ENCODE measurements at places on chromosomes 7 and 10. TPM values are rescaled to one million over a fixed set of nuclear protein-coding genes. Genes with fewer than 3 reads are reported as not detected.

The UNC5B gene
- 3.0 TPM for total RNA-seq

The MMP21 gene
- total RNA-seq = not detected

GRCh38 chr10:71314028-71314693, 4.9 kb upstream of the SLC29A3 start:
- DNase-seq = no peak
- H3K27me3 ChIP-seq = no peaks in the 10 kb centered on the region
- H3K4me1 ChIP-seq = peaks cover 32% of the 10 kb centered on the region
- H3K4me3 ChIP-seq = no peak overlapping the region

DNA sequence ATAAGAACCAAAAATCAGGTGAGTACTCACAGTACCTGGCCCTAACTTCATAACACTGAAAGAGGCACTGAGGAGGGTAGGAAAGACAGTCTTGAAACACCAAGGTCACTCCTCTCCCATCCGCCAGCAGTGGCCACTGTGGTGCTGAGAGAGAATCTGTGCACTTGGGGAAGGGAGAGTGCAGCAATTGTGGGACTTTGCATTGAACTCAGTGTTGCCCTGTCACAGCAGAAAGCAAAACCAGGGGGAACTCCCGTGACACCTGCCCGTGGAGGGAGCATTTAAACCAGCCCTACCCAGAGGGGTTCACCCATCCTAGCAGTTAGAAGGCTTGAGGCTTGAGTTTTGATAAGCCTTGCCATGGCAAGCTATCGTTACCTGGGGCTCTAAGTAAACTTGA, 35.2 kb upstream of the MAP3K8 start:
- H3K36me3 ChIP-seq = no peaks in the 10 kb centered on the region
- no peak overlapping the region for H3K4me3 ChIP-seq
- H3K4me1 ChIP-seq = no peaks in the 10 kb centered on the region
- H3K27ac ChIP-seq = no peak overlapping the region

DNA sequence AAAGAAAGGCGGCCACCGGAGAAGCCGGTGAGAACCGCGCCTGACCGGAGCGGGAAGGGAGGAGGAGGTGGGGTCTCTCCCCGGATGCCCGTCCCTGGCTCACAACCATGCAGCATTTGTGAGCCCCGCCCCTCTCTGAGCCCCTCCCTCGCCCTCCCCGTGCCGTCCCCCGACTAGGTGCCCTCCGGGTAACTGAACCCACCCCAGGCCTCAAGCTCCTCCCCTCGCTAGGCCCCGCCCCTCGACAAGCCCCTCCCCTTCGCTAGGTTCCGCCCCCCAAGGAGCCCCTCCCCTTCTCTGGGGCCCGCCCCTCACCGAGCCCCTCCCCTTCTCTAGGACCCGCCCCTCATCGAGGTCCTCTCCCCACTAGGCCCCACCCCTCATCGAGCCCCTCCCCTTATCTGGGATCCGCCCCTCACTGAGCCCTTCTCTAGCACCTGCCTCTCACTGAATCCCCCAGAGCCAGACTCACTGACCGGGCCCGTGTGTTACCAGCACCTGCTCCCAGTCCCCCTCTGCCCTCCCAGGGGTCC, 42.2 kb upstream of the HSPB1 start:
- no peak overlapping the region for H3K27ac ChIP-seq
- peaks cover 6% of the 10 kb centered on the region for H3K4me1 ChIP-seq
- no peaks in the 10 kb centered on the region for H3K36me3 ChIP-seq
- no peak for DNase-seq
- peak overlapping the region; percentile 37 for H3K4me3 ChIP-seq
- H3K27me3 ChIP-seq = peaks cover 15% of the 10 kb centered on the region

GRCh38 chr10:58810751-58811150, 298.1 kb downstream of the BICC1 start:
- no peak overlapping the region for H3K27ac ChIP-seq
- DNase-seq = no peak
- H3K4me1 ChIP-seq = peaks cover 4% of the 10 kb centered on the region
- H3K27me3 ChIP-seq = no peaks in the 10 kb centered on the region
- H3K4me3 ChIP-seq = no peak overlapping the region
- H3K36me3 ChIP-seq = no peaks in the 10 kb centered on the region

DNA sequence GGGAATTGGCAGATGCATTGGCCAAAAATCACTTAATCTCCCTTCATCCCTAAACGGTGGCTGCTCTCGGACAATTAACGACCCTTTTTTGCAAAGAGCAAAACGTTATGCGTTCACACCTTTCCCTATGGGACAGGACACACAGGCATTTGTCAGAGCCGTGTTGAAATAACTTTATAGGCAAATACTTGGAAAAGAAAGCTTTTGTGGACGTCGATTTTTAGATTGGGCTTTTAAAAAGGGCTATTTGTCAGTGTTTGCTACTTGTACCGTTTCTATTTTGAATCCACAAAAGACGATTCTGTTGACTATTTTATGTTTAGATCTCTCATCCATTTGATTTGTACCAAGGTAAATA, 245.6 kb downstream of the SLC25A13 start:
- peaks cover 9% of the 10 kb centered on the region for H3K4me1 ChIP-seq
- H3K27ac ChIP-seq = no peak overlapping the region
- peak overlapping the region; percentile 55 for H3K4me3 ChIP-seq
- H3K27me3 ChIP-seq = no peaks in the 10 kb centered on the region

The HOXA7 gene
- 1.7 TPM for total RNA-seq

The SEMA3C gene
- total RNA-seq = 152 TPM

DNA sequence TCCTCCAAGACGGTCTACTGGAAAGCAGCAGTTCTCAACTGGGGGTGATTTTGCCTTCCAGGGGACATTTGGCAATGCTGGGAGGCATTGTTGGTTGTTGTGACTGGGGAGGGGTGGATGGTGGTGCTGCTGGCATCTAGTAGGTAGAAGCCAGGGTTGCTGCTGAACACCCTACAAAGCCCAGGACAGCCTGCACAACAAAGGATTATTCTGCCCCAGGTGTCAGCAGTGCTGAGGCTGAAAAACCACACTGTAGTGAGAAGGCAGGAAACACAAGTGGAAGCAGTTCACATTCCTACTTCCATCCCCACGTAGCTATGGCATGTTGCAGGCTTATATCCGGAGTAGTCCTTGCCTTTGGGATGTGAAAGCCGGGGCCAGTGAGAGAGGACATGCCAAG, 86.9 kb downstream of the AOAH start:
- no peak overlapping the region for H3K4me3 ChIP-seq
- no peaks in the 10 kb centered on the region for H3K4me1 ChIP-seq
- no peaks in the 10 kb centered on the region for H3K36me3 ChIP-seq
- H3K27ac ChIP-seq = no peak overlapping the region

DNA sequence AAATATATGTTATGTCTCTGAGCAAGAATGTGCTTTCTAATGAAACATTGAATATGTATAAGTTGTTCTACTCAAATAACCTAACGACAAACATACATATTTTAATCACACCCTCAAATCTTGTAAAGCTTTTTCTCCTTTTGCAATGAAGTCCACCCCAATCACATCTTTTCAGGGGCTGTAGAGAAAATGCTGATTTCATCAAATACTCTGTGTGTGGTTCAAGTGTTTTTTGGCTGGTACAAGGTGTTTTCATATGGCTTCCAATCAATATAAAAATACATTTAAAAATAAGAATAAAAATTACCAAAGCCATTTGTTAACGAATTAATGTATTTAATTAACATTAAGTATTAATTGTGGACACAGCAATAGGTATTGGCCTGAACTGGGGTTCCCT, 57.2 kb upstream of the TMEM196 start:
- DNase-seq = no peak
- no peak overlapping the region for H3K27ac ChIP-seq
- no peaks in the 10 kb centered on the region for H3K4me1 ChIP-seq
- no peaks in the 10 kb centered on the region for H3K36me3 ChIP-seq
- H3K27me3 ChIP-seq = no peaks in the 10 kb centered on the region

The OR2A42 gene
- 0.19 TPM for total RNA-seq

The ZNF425 gene
- 2.1 TPM for total RNA-seq

The CALHM3 gene
- total RNA-seq = not detected

DNA sequence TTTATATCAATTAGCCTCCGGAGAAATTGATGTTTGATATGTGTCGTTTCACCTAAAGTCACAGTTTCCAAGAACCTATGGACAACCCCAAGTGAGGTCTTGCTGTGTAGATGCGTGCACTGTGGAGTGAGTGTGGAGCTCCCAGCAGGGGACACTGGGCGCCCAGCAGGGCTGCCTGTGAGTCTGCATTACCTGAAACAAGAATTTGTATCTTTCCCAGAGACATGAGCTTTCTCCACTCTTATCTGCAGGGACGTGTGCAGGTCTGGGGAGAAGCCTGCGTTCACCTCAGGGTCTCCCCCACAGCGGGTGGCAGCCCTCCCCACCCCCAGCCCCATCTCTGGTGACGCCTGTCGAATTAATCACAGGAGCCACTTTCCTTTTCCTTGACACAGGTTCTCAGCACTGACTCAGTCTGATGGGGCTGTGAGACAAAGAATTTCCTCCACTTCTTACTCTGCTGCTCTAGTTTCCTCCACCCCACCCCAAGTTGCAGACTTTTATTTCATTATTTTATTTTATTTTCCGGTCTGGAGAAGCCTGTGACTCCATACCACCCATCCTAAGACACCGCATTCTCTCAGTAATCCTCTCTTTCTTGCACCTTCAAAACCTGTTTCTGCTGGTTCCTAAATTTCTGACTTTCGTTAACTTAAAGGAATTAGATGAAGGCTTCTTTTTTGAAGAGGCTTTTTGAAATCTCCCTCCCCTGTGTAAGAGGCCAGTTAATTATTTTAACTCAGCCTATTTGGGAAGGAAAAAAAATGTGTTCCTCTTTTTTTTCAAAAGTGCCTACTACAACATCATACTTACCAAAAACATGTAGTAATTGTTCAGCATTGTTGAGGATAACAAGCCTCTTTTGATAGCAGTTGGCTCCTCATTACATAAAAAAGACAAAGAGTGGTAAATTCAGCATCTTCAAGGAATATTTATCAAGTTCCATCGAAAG, 17.0 kb upstream of the INSIG1 start:
- H3K36me3 ChIP-seq = no peaks in the 10 kb centered on the region
- H3K4me1 ChIP-seq = no peaks in the 10 kb centered on the region
- DNase-seq = no peak
- no peak overlapping the region for H3K4me3 ChIP-seq
- no peaks in the 10 kb centered on the region for H3K27me3 ChIP-seq

DNA sequence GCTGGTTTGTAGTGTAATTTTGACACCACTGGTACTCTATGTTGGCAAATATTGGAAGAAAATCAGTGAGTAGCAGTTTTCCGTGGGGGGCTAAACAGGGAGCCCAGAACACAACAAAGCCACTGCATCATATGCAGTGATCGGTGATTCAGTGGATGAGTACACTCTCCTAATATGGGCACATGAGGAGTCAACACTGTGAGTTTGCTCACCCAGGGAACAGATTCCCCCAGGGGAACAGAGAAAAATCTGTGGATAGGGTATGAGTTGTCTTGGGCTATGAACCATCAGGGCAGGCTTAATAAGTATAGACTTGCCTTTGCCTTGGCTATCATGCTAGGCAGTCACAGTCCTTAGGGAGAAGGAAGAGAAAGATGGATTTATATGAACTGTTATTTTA, 227.7 kb upstream of the SEMA3E start:
- no peaks in the 10 kb centered on the region for H3K4me1 ChIP-seq
- no peak for DNase-seq
- H3K27ac ChIP-seq = no peak overlapping the region
- H3K36me3 ChIP-seq = no peaks in the 10 kb centered on the region
- H3K4me3 ChIP-seq = no peak overlapping the region
- H3K27me3 ChIP-seq = no peaks in the 10 kb centered on the region

DNA sequence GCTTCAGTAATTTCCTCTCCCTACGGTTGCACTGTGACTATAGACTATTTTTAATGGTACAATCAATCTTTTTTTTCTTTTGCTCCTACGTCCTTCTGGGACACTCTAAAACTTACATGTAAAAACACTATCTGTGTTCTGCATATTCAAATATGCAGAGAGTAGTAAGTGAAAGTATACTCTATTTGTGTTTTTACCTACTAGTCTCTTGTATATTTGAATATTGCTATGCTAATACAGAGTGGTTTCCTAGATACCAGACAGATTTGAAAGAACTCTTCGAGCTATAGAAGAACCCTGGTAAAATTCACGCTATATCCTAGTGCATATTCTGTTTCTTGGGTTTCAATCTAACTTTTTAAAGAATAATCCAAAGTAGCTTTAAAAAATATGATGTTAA, 200.8 kb upstream of the LRRN3 start:
- DNase-seq = no peak
- H3K4me1 ChIP-seq = no peaks in the 10 kb centered on the region
- no peaks in the 10 kb centered on the region for H3K36me3 ChIP-seq
- H3K27me3 ChIP-seq = no peaks in the 10 kb centered on the region
- H3K4me3 ChIP-seq = no peak overlapping the region

The MYL10 gene
- not detected for total RNA-seq

GRCh38 chr7:57071-57470, 135.3 kb upstream of the FAM20C start:
- no peak for DNase-seq
- peaks cover 18% of the 10 kb centered on the region for H3K4me1 ChIP-seq
- H3K27me3 ChIP-seq = no peaks in the 10 kb centered on the region
- H3K27ac ChIP-seq = no peak overlapping the region

GRCh38 chr7:66454600-66455225, 174.0 kb upstream of the KCTD7 start:
- H3K27ac ChIP-seq = no peak overlapping the region
- DNase-seq = no peak
- no peaks in the 10 kb centered on the region for H3K27me3 ChIP-seq
- peaks cover 7% of the 10 kb centered on the region for H3K36me3 ChIP-seq

GRCh38 chr10:48536156-48536500, 68.7 kb downstream of the ARHGAP22 start:
- no peaks in the 10 kb centered on the region for H3K27me3 ChIP-seq
- H3K27ac ChIP-seq = no peak overlapping the region
- peaks cover 7% of the 10 kb centered on the region for H3K4me1 ChIP-seq
- no peaks in the 10 kb centered on the region for H3K36me3 ChIP-seq

Data from esophagus muscularis mucosa (tissue), 4 donors.